ENCODE measurements at places on chromosomes 5 and 9.
A peak's percentile ranks its signal among the peaks of the same experiment; 100 is the strongest.

DNA sequence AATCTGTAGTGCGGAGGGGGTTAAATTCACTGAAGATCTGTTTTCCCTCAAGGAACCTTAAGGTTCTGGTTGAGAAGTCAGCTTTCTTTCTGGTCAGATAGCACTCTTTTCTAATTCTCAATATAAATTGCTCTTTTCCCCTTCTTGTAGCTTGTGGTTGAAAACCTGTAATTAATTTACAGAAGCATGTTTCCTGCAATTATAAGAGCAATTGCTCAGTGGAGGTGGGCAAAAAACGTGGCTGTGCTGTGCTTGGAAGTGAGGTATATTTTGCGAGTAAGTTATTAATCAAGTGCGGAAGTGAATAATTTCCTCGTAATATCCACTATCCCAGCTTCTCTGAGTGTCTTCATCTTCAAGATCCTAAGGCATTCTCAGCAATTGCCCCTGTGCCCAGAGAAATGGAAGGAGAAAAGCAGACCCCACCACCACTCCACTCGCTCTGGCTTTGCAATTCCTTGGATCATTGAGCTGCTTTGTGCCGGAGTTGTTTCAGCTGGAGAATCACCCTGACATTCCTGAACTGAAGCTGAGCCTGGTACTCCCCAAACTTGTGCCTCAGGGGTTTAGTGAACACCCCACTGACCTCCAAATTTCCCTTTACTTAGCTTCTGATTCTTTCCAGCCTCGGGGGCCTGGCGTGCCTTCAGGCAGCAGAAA, 140.6 kb downstream of the LRRC70 start:
- DNase-seq = no peak

DNA sequence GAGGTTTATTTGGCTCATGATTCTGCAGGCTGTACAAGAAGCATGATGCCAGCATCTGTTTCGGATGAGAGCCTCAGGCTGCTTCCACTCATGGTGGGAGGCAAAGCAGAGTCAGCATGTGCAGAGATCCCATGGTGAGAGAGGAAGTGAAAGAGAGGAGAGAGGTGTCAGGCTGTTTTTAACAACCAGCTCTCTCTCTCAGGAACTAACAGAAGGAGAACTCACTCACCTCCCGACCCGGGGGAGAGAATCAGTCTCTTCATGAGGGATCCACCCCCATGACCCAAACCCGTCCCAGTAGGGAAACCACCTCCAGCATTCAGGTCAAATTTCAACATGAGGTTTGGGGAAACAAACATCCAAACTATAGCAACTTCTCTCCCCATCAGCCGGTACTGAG, 187.7 kb downstream of the ENC1 start:
- DNase-seq = no peak

DNA sequence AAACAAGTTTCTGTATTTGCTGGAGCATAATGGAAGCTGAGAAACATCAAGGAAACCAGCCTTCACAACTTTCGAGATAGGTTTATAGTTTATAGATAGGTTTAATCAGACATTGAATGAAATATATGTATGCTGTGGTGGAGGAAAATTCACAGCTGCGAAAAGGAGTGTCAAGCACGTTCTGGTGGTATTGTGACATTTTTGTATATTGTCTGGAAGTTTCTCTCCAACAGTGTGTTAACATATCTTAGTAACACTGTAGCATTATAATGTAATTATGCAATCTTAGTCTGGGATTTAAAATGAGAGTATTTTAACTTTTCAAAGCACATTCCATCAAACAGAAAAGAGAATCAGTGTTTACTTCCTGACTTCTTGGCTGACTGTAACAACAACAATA, 50.0 kb downstream of the FCHO2 start:
- no peak for DNase-seq

- no peak for DNase-seq
Measured at GRCh38 chr5:145295236-145295835, 539.8 kb downstream of the PRELID2 start.

GRCh38 chr9:16344343-16344742, 526.1 kb downstream of the BNC2 start:
- no peak for DNase-seq

GRCh38 chr9:90546200-90546599, 96.4 kb downstream of the DIRAS2 start:
- peak; percentile 4 for DNase-seq

GRCh38 chr5:3217114-3217513, 378.5 kb upstream of the IRX1 start:
- no peak for DNase-seq

GRCh38 chr5:76874088-76874581, 24.3 kb downstream of the S100Z start:
- DNase-seq = peak; percentile 68

GRCh38 chr5:22051881-22052280, 801.3 kb downstream of the CDH12 start:
- DNase-seq = no peak

- peak; percentile 82 for DNase-seq
Measured at GRCh38 chr9:96073531-96074480, 198.3 kb downstream of the ERCC6L2 start.

- DNase-seq = no peak
Measured at GRCh38 chr5:143685246-143685815, 126.6 kb upstream of the HMHB1 start.

GRCh38 chr5:102595332-102595731, 96.5 kb upstream of the SLCO6A1 start:
- DNase-seq = no peak

DNA sequence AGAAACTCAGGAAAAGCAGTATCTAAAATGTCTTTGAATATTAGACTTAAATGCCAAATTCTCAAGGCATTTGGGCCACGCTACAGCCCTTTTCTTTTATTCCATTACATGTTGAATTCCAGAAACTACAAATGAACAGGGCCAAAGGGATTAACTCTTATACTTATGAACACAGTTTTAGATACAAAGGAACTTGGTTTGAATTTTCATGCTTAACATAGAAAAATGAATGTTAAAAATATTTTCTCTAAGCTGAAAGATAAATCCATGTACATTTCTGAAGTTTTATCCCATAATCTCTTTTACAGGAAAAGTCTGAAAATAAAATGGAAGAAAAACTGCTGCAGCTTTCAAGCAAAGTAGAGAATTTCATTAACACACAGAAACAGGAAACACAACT, 56.8 kb downstream of the FAM81B start:
- DNase-seq = no peak

DNA sequence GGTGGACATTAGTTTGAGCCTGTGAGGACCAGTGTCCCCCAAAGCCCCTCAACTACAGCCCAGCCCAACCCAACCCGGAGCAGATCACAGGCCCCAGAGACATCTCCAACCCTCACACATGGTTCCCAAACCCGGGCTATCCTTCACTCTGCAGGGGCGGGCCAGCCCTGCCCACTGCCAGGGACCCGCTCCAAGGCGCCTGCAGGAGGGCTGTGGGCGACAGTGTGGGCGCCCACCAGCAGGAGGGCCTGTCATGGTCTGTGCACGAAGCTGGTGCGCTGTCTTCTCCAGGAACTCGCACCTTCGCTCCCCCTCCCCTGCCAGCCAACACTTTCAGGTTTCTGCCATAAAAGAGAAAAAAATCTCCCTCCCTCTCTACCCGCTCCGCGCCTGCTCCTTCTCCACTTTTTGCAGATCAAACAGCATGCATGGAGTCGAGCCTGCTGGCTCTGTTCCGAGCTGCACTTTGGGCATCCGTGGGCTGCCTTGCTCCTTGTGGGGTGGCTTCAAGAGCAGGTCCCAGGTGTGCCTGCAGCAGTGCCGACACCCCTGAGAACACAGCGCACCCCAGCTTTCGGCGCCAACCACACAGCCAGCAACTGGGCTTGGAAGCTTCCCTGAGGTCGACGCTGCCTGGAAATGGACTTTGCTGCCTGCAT, 133.7 kb upstream of the PPP1R26 start:
- DNase-seq = no peak

- no peak for DNase-seq
Measured at GRCh38 chr5:10600626-10601245, 36.9 kb downstream of the ANKRD33B start.

GRCh38 chr5:79149433-79149832, 37.8 kb downstream of the BHMT start:
- no peak for DNase-seq

DNA sequence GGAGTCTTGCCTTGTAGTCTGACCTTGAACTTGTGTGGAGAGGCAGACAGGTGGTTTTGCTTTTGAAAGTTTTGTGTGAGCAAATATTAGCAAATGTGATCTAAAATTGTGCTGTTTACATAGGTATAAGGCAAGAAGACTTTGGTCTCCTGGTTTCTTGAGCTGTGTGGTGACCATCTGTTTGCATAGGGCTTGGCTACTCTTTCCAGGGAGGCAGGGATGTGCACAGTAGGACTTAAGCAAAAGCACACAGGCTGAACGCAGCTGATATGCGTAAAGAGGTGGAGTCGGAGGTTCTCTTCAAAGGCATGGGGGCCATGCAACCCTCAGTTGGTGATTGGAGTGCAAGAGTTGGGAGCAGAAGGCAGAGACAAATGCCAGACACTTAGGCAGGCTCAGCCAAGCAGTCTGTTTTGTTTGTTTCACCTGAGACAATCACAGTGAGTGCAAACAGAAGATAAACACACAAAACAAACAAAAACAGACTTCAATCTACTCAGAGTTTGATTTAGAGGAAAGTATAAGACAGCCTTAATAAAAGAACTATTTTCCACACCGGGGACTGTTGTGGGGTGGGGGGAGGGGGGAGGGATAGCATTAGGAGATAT, 744.2 kb downstream of the MTRR start:
- no peak for DNase-seq
